ENCODE measurements at places on chromosomes 12 and 14.

DNA sequence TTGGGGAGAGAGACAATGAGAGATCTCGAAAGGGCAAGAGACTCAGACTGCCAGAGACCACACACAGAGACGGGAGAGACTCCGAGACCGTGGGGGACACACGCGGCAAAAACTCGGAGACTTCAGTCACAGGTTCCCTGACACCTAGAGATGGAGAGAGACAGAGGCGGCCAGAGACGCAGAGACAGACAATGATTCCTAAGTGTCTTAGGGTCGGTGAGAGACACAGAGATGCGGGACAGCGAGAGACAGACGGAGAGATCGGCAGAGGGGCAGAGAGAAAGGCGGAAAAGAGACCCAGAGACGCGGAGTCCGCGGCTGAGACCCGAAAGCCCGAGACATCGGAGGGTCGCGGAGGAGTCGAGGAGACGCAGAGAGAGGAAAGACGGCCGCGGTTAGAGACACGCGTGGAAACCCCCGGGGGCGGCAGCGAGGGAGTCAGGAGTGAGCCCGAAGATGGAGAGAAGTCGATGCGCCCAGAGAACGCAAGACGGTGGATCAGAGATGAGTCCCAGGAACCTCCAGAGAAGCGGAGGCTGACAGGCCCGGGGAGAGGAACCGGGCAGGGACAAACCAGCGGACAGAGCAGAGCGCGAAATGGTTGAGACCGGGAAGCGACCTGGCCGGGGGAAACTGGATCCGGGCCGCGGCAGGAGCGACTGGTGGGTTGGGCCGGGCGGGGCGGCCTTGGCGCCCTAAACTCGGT lies 7.8 kb downstream of the LHX5 start:
- H3K36me3 ChIP-seq, result peaks cover 8% of the 10 kb centered on the region
- DNase-seq, result no peak

DNA sequence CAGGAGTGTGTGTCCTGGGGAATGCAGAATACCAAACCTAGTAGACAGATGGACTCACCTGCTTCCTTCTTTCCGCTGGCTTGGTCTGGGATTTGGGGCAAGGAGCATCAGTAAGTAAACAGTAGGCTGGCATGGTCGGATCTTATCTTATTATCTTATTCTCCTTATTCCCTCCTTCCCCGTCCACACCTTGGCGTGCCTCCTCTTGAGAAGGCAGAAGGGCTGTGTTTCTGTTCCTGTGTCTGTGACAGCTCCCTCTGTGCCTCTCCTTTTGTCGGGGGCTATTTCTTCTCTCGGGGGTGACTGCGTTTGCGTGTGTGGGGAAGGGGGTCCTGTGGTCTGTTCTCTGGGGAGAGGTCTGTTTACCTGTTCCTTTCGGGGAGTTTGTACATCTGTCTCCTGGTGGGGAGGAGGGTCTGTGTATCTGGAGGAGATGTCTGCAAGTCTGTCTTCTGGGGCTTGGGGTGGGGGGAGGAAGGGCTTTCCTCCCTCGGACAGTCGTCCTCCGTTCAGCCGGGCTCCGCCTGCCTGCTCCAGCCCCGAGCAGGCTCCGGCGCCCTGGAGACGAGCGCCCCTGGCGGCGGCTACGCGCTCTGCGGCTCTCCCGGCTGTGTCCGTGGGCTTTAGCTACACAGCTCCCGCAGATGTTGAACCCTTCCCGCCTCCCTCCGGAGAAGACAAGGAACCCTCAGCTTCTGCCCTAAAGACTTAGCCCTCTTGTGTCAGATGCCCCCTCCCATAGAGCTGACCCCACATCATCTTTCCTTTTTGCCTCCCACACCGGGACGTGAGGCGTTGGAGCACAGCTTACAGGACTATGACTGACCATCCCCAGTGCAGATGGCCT lies 4.4 kb downstream of the KRT86 start:
- peaks cover 55% of the 10 kb centered on the region for H3K27me3 ChIP-seq
- H3K4me1 ChIP-seq, result peaks cover 12% of the 10 kb centered on the region
- H3K4me3 ChIP-seq, result peak overlapping the region; percentile 12
- no peak overlapping the region for H3K27ac ChIP-seq

- H3K27me3 ChIP-seq, result no peaks in the 10 kb centered on the region
- H3K36me3 ChIP-seq, result no peaks in the 10 kb centered on the region
Observed at GRCh38 chr12:8157484-8158198, 826 bp downstream of the ZNF705A start.

DNA sequence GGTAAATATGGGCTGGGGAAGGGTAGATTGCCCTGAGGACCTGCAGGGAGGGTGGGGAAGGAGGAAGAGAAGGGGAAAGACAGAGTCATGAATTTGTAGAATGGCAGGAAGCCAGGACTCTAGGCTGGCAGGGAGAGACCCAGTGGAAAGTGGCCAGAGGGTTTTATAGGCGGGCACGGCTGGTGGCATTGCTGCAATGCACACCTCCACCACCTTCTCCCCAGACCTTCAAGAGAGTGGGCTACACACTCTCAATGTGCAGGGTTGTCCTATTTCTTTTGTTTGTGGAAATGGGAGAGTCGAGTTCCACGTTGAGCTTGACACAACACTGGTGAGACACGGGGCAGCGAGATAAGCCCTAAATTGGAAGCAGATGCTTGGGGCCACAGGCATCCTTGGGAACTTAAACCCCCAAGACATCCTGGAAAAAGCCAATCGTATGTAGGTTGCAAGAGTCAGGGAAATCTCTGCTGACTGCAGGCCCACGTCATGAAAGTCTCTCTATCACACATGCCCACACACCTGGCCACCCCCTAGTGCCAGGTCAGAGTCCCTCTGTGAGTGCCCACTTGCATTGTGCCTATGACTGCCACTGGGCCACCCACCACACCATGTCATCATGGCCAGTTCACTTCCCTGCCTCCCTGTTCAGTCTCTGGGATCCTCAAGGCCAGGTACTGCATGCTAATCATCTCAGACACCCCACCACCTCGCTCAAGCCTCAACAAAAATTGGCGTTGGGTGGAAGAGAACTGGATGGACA lies 38.0 kb upstream of the BDKRB2 start:
- H3K27ac ChIP-seq, result no peak overlapping the region
- H3K4me3 ChIP-seq, result no peak overlapping the region
- H3K36me3 ChIP-seq, result no peaks in the 10 kb centered on the region
- DNase-seq, result no peak

GRCh38 chr12:91215940-91216454 lies 33.4 kb upstream of the DCN start:
- H3K4me3 ChIP-seq, result no peak overlapping the region
- H3K27ac ChIP-seq, result no peak overlapping the region
- H3K36me3 ChIP-seq, result no peaks in the 10 kb centered on the region

DNA sequence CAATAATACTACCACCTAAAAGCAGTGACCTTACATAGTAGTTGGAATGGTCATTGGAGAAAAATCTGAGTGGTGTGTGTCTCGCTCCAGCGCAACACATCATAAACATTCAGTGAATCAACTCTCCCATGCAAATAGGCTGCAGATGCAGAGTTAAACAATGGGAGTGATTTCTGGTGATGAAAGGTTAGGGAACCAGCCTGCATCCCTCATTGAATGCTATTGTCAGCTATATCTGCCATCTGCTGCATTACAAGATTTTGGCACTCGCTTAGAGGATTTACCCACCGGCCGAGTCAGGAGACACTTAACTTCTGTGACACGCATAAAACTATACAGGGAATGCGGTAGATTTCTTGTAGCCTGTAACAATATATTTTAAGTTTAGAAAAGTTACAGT lies 900.9 kb downstream of the FLRT2 start:
- peaks cover 6% of the 10 kb centered on the region for H3K4me1 ChIP-seq
- H3K27me3 ChIP-seq, result no peaks in the 10 kb centered on the region
- no peak for DNase-seq
- H3K27ac ChIP-seq, result no peak overlapping the region
- H3K36me3 ChIP-seq, result no peaks in the 10 kb centered on the region
- no peak overlapping the region for H3K4me3 ChIP-seq

DNA sequence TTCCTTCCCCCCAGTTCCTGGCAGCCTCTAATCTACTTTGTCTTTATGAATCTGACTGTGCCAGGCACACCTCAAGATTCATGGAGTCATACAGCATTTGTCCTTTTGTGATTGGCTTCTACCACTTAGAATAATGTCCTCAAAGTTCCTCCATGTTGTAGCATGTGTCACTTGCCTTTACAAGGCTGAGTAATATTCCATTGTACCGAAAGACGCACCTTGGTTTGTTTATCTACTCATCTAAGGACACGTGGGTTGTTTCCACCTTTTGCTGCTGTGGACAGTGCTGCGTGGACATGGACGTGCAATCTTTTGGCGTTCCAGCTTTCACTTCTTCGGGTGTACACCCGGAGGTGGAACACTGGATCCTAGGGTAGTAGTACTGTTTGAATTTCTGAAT lies 33.5 kb downstream of the ANAPC7 start:
- DNase-seq, result no peak
- no peaks in the 10 kb centered on the region for H3K27me3 ChIP-seq
- no peak overlapping the region for H3K4me3 ChIP-seq
- peaks cover 46% of the 10 kb centered on the region for H3K36me3 ChIP-seq
- H3K27ac ChIP-seq, result no peak overlapping the region

GRCh38 chr12:46499226-46499625 lies 126.7 kb upstream of the SLC38A2 start:
- DNase-seq, result no peak
- H3K27me3 ChIP-seq, result no peaks in the 10 kb centered on the region
- no peak overlapping the region for H3K27ac ChIP-seq
- H3K4me3 ChIP-seq, result no peak overlapping the region
- H3K4me1 ChIP-seq, result no peaks in the 10 kb centered on the region
- H3K36me3 ChIP-seq, result peaks cover 10% of the 10 kb centered on the region

GRCh38 chr14:30082486-30082885 lies 154.8 kb upstream of the PRKD1 start:
- no peaks in the 10 kb centered on the region for H3K4me1 ChIP-seq
- DNase-seq, result no peak
- no peaks in the 10 kb centered on the region for H3K27me3 ChIP-seq
- no peak overlapping the region for H3K4me3 ChIP-seq
- no peak overlapping the region for H3K27ac ChIP-seq

DNA sequence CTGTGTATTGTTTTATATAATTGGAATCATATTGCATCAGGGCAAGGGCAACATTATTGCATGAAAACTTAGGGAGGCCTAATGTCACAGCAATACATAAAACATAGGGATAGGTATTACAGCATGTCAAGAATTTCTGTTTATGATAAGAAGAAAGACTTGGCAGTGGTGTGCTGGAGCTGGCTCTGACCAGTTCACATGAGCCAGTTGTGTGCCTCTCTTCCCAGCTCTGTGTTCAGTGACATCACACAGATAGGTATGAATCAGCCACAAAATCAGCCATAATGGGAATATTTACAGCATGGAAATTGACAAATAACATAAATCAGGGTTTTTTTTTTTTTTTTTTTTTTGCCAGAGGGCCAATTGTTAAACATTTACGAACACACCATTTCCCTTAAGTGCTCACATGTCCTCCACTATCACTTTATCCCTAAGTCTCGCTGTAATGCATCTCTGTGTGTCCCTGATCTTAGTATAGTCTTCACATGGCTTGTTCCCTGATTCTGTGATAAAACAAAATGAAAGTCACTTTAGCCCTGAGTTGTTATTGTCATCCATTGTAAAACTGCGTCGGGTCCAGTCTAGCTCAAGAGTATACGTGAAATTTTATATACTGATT lies 31.9 kb upstream of the ACSM4 start:
- peaks cover 15% of the 10 kb centered on the region for H3K27me3 ChIP-seq
- no peaks in the 10 kb centered on the region for H3K4me1 ChIP-seq
- no peak overlapping the region for H3K4me3 ChIP-seq
- no peak overlapping the region for H3K27ac ChIP-seq
- H3K36me3 ChIP-seq, result no peaks in the 10 kb centered on the region
- no peak for DNase-seq

- H3K27ac ChIP-seq, result no peak overlapping the region
- no peak for DNase-seq
- H3K4me3 ChIP-seq, result no peak overlapping the region
Observed at GRCh38 chr14:39500253-39500652, 68.0 kb upstream of the FBXO33 start.

DNA sequence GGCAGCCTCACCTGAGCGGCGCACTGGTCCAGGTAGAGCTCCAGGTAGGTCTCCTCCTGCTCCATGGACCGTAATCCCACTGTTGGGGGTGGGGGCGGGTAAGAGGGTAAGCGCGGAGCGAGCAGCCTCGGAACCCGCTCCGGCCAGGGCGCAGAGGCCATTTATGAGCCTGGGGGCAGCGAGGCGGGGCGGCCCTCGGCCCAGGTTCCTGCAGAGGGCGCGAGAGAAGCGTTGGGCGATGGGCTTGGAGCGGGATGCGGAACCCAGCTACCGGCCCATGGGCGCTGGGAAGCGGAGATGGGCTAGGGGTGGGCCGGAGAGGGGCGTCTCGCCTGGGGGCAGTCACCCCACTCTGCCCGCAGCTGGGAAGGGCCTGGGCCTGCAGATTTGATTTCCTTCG lies at the start of gene TBPL2:
Gene TBPL2 (minus strand): TSS at position 232 of the 400 bp plus-strand sequence. CDS start 167 bp downstream, at position 65.
- no peaks in the 10 kb centered on the region for H3K36me3 ChIP-seq
- no peak for DNase-seq
- no peaks in the 10 kb centered on the region for H3K4me1 ChIP-seq
- H3K27ac ChIP-seq, result no peak within 1 kb of the TSS

DNA sequence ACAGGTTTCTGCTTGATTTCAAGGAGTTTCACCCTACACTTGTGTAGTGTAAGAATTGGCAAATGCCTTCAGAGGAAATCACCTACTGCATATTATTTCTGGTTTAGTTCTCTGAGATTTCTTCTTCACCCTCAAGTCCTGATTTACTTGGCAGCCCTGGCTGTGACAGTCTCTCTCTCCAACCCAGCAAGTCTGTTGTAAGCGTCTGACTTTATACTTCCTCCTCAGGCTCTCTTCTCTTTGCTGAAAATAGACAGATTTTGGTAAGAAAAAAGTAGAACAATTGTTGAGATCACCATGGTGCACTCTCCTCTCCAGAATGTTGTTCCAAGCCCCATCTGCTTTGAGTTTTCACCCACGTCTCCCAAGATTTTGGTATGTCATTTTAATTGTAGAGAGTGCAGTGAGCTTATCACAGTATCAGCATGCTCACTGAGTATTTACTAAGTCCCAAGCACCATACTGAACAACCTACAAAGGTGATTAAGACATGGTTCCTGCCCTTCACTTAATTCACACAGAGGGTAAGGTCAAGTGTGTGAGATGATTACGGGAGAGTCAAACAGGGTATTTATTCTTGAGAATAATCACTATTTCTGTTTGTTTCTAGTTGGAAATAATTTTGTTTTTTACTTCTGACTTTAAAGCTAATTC lies 148.7 kb downstream of the MDGA2 start:
- no peaks in the 10 kb centered on the region for H3K27me3 ChIP-seq
- no peaks in the 10 kb centered on the region for H3K4me1 ChIP-seq
- no peak overlapping the region for H3K4me3 ChIP-seq
- no peak overlapping the region for H3K27ac ChIP-seq

DNA sequence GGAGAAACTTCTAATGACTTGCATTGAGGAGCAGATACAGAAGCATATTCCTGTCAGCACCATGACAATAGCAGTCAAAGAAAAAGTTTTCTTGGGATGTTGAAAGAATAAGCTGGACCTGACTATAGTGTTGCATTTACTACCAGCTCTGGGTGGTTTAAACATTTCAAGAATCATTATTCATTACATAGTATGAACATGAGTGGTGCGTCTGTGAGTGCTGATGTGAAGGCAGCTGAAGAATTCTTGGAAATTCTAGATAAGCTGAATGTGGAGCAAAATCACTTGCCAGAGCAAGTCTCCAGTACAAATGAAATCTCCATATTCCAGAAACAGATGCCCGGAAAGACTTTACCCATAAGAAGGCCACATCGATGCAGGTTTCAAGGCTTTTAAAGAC lies 45.0 kb upstream of the STAB2 start:
- peaks cover 1% of the 10 kb centered on the region for H3K36me3 ChIP-seq
- no peak overlapping the region for H3K4me3 ChIP-seq
- H3K27ac ChIP-seq, result no peak overlapping the region
- peaks cover 20% of the 10 kb centered on the region for H3K27me3 ChIP-seq
- DNase-seq, result no peak

Measured in stimulated activated naive B cell treated with anti-CD40 and anti-IgM and Interleukin-4, amounts not matched to agents 10 μg/mL and 1 μg/mL and 100 μg/mL, for 72 hours (primary cell).